ENCODE measurements at places on chromosomes 6 and 20.

GRCh38 chr6:27862396-27863066, 49.7 kb downstream of the OR2B2 start:
- no peak for DNase-seq

GRCh38 chr6:13677878-13678254, 33.8 kb downstream of the RANBP9 start:
- no peak for DNase-seq

GRCh38 chr20:41456351-41456750, 89.7 kb upstream of the EMILIN3 start:
- no peak for DNase-seq

- DNase-seq: no peak
These were observed 52.1 kb upstream of the DSP start for GRCh38 chr6:7489376-7489775.

DNA sequence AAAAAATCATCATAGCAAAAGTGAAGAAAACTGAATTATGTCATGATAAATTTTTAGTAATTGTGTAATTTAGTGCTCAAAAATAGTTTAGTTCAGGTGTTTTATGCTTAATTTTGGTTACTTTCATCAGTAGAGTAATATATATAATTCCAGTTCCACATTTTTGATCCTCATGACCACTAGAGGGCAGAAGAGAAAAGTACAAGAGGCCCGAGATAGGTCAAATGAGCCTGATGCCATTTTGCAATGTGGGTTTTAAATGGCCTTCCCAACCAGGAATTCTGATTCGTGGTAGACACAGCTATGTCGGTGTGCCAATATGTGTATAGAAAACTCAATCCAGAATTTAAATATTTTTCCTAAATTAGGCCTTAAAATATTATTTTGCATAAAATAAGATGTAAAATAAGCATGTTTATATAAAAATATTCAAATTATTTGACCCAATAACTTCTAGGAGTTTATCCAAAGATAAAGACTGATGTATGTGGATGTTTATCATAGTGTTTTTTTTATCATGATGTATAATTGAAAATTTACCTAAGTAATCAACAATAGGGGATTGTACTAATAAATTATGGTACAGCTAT, 159.7 kb upstream of the RPS6KA2 start:
- no peak for DNase-seq
